ENCODE measurements at places on chromosomes 12 and 14. TPM values are rescaled to one million over a fixed set of nuclear protein-coding genes. Genes with fewer than 3 reads are reported as not detected.
A peak's percentile ranks its signal among the peaks of the same experiment; 100 is the strongest.

Gene PROX2
- not detected for total RNA-seq

Gene ZDHHC22
- total RNA-seq, result 0.03 TPM

DNA sequence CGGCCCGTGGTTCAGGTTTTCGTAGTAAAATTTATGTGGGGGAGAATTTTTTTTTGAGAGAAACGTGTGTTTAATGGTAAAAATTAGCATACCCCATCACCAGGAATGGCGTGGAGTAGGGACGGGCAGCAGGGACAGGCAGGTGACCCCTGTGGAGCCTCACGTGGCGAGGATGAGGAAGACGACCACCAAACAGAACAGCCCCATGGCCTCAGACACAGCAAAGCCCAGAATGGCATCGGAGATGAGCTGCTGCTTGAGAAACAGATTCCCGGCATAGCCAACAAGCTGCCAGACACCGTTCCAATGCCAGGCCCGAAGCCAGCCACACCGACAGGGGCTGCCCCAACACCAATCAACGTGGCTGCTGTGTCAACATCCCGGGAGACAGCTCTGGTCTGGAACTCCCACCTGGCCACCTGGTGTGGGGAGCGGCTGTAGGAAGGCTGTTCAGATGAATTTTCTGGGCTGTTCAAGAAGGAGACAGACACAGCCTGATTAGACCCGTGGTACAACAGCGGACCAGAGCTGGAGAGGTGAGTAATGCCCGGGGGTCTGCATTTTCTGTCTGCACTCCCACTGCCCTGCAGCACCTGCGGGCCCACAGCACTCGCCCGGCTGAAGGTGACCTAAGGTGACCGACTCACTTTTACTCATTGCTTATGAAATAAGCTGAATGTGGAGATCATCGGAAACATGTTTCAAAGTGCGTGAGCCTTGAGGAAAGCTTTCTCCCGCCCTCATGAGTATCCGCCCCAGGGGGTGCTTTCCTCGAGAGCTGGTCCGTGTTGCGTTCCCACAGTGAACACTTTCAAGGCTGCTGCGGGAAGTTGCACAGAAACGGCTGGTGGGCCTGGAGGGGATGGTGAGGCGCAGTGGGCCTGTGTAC lies 10.6 kb downstream of the TMEM121 start:
- DNase-seq, result no peak

GRCh38 chr14:99937475-99938244 lies 127.6 kb upstream of the EVL start:
- no peak for DNase-seq

DNA sequence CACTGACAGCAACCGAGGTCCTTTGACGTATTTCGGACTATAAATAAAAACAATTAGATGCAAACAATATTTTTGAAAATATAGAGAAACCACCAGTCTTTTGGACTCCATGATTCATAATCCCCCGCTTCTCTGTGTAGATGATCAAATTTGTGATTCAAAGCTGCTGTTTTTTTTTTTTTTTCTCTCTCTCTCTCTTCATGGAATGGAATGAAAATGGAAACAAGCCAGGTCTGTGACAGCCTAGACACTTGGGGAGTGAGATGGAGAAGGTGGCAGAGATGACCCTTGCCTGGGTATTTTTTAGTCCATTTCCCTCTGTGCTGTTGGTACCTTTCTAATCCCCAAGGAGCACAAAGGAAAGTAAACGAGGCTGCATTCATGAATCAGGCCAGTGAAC lies 248.5 kb downstream of the GLT1D1 start:
- DNase-seq, result no peak

GRCh38 chr14:67503331-67503730 lies 14.8 kb upstream of the TMEM229B start:
- no peak for DNase-seq

DNA sequence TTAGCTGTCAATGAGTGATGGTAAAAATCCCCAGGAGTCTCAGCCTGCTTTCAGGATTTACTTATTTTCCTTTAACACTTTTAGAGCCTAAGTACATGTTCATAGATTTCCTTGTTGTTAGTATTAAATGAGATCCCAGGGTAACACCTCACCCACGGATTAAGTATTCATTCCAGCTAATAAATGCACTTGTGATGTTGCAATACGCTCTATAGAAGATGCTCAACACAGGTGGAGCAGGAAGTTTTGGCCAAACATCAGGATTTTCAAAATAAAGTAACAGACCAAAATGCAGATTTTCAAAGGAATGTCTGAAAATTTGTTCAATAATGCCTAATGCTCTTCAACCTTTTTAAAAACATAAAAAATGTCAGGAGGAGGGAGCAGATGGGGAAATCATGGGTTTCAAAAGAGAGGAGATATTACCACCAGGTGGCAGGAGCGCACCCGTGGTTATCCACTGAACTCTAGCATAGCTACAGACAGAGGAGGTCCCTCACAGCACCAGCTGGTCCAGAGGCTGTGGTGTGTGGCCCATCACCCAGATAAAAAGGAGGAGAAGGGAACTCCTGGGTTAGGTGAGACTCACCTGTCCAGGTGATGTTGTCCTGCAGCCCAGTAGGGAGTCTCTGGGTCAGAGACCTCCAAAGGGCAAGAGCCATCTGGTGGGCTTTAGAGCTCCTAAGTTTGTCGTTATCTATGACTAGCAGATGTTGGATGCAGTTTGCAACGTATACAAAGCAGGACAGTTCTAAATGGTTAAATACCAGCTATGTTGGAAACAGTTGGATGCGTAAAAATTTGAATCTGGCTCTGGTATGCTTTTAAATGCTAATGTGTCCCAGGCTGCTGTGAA lies 1158.4 kb upstream of the TMEM132C start:
- peak; percentile 60 for DNase-seq

DNA sequence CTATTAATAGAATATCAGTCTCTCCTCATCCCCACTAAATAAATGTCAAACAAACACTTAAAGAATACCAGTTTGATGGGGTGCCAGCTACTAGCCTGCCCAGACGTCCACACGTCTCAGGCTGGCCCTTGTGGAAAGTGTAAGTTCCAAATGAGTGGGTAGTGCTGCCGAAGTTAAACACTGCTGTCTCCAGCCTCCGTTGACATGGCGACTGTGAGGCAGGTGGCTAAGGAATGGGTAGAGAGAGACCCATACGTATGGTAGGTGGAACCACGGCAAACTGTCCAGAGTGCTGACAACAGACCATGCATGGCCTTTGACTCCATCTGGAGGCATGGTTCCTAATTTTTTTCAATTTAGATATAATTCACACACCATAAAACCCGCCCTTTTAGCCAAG lies 37.9 kb downstream of the PITPNM2 start:
- DNase-seq, result no peak

DNA sequence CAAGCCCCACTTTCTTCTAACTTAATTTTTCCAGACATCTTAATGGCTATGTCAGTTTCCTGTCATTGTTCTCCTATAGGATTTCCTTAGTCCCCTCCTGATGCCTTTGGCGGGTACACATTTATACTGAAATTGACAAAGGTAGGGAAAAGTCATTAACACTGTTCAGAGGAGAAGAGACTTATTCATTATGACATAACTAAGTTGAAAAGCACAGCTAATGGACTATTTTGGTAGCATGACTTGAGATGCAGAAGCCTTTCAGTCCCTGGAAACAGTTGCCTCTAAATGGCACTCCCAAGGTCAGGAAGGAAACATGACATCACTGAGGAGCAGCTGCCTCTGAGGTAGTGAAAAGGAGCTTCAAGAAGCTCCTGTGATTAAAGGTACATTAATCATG lies 317.5 kb upstream of the KITLG start:
- no peak for DNase-seq

DNA sequence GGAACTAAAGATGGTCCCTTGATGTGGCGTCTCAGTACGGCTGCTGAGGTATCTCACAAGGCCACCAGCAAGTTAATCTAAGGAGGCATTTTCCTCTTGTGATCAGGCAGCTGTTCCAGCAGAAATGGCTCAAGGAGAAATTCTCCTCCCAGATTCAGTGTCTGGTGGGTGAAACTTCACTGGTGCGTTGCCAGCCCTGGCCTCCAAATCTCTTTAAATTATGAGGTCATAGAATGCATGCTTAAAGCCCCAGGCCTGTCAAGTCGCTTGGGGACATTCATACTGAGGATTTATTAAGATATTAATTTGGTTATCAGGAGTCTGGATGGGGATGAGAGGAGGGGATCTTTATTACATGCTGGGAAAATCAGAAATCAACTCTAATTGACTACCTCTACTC lies 72.9 kb downstream of the PPP2R5C start:
- no peak for DNase-seq

GRCh38 chr12:49809381-49809905 lies 18.8 kb downstream of the NCKAP5L start:
- peak; percentile 69 for DNase-seq
